ENCODE measurements at places on chromosomes 4 and X.

GRCh38 chr4:130306566-130306965 lies 1210.6 kb downstream of the C4orf33 start:
- DNase-seq = no peak

- DNase-seq = no peak
Observed at GRCh38 chr4:150126864-150127203, 48.6 kb downstream of the DCLK2 start.

- no peak for DNase-seq
Observed at GRCh38 chrX:133985164-133985966, at the start of gene GPC3. TSS of gene GPC3 (minus strand) at chrX:133985594.

GRCh38 chrX:150544835-150545770 lies 23.3 kb upstream of the MTM1 start:
- no peak for DNase-seq

All from forelimb muscle (tissue), 1 donor.